Stimulated activated CD4-positive, alpha-beta T cell treated with anti-CD3 and anti-CD28 coated beads, TNF-alpha, amount 100 ng/mL, for 4 hours (primary cell): ENCODE measurements at places on chromosomes 5 and 9.
A peak's percentile ranks its signal among the peaks of the same experiment; 100 is the strongest.

DNA sequence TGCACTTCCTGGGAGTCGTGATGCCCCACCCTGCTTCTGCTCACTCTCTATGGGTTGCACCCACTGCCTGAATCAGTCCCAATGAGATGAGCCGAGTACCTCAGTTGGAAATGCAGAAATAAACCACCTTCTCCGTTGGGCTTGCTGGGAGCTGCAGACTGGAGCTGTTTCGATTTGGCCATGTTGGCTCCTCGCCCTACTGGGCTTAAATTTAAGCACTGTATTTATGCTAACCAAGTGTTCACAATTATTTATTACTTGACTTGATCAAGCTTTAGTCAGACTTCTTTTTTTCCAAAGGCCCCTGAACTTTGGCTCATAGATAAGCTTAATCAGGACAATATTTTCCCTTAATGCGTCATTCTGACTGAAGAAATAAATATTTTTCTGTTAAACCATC lies 1072.4 kb upstream of the CDH9 start:
- no peak for DNase-seq

- DNase-seq: no peak
Observed at GRCh38 chr9:31136524-31136923, 1247.9 kb upstream of the ACO1 start.

- DNase-seq: no peak
Observed at GRCh38 chr5:115455301-115455707, 89.3 kb downstream of the FEM1C start.

DNA sequence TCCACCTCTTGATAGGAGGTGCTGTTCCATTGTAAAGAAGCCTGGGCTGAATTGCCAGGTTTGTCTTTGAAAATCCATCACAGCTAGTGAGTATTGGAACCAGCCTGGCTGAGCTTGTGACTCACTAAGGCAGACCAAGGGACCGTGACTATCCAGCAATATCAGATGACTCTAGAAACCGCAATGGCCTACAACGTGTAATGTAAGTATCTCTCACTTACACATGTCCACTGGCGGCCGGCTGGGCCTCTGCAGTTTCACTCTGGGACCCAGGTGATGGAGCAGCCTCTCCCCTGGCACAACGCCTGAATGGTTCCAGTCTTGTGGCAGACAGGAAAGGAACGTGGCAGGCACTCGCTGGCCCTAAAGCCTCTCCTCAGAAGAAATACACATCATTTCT lies 3.1 kb upstream of the HRH2 start:
- DNase-seq: no peak

GRCh38 chr5:172782169-172783039 lies 11.4 kb upstream of the DUSP1 start:
- DNase-seq: no peak

DNA sequence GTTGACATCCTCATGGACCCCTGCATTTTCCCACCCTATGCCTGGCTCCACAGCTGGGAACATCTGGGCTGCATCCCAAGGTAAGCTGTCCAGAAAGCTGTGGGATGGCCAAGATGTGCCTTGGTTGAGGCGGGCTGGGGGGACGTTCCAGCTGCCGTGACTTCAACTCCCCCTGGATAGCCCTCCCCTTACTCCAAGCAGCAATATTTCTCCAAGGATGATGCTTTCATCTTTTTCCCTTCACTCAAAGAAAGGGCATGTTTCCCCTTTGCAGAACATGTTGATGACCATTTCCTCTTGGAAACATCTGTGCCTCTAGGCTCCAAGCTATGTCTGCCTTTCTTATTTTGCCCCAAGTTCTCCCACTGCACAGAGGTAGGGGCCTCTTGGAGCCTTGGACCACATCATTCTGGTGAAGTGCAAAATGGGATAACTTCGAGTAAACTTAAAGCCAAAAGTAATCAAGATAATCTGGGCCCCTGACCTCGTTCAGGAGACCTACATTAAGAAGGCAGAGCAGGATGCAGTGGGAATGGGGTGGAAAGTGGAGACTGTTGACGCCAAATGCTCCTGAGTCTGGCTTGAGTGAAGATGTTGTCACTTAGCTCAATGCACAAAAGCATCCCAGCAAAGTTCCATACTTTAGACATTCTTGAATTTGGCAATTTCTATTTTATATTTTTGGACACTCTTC lies 175.2 kb downstream of the GAS1 start:
- DNase-seq: no peak

- DNase-seq: peak; percentile 23
Observed at GRCh38 chr5:76256116-76256889, 146.8 kb upstream of the IQGAP2 start.

- no peak for DNase-seq
Observed at GRCh38 chr5:116361171-116361967, 213.3 kb downstream of the SEMA6A start.

GRCh38 chr5:143721925-143722324 lies 90.0 kb upstream of the HMHB1 start:
- DNase-seq: no peak

DNA sequence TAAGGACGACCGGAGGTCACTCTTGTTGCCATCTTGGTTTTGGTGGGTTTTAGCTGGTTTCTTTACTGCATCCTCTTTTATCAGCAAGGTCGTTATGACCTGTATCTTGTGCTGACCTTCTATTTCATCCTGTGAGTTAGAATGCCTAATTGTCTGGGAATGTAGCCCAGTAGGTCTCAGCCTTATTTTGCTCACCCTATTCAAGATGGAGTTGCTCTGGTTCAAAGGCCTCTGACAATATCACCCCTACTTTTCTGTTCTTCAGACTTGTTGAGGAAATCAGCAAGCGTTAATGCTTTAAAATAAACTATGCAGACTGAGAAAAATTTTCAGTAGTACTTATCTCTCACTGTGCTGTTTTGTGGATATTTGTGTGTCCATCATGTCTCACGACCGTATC lies 92.6 kb downstream of the MTRR start:
- DNase-seq: no peak

GRCh38 chr9:33686942-33687341 lies 108.4 kb upstream of the PRSS3 start:
- DNase-seq: no peak

DNA sequence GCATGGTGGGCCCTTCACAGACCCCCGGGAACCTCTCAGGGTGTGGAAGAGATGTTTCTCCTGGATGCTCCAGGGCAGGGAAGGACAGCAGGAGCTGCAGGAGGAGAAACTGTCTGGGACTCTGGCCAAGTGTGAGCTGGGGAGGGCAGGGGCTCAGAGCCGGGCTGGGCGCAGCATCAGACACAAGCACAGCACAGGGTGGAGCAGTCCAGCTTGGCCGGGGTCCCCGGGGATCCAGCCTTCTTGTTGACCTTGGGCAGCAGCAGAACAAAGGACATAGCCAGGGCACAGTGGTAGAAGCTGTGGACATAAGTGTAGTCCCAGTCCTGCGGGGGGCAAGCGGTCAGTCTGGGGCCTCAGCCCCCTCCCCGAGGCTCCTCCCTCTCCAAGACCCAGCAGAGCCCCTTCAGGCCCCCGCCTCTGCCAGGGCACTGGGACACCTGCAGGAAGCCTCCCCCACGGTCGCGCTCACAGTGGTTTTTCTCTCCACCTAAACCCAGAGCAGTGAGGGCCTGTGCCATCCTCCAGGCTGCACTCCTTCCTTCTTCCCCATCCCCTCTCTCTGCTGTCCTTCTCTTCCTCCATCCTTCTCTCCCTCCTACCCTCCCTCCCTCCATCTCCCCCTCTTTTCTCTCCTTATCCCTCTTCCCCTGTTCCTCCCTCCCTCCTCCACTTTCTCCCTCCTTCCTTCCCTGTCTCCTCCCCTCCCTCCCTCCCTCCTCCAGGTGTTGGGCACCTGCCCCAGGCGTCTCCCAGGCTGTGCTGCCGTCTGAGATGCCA lies 10.1 kb downstream of the MYMK start:
- DNase-seq: no peak

DNA sequence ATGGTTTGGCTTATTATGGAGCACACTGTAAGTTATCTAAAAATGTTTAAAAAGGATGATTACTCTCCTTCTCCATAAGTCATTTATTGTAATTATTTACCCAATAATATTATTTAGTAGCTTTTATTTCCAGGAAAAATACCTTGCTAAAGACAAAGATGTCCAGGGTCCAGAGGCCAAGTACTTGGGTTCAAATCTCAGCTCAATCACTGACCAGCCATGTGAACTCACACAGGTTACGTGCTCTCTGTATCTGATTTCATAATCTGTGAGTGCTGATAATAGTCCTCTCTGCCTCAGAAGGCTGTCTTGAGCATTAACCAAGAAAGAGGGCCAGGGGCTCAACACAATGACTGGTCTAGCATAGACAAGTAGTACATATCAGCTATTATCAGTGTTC lies 27.0 kb downstream of the ALDH1A1 start:
- DNase-seq: no peak

- DNase-seq: no peak
Observed at GRCh38 chr5:73387601-73388305, 60.8 kb downstream of the FOXD1 start.

DNA sequence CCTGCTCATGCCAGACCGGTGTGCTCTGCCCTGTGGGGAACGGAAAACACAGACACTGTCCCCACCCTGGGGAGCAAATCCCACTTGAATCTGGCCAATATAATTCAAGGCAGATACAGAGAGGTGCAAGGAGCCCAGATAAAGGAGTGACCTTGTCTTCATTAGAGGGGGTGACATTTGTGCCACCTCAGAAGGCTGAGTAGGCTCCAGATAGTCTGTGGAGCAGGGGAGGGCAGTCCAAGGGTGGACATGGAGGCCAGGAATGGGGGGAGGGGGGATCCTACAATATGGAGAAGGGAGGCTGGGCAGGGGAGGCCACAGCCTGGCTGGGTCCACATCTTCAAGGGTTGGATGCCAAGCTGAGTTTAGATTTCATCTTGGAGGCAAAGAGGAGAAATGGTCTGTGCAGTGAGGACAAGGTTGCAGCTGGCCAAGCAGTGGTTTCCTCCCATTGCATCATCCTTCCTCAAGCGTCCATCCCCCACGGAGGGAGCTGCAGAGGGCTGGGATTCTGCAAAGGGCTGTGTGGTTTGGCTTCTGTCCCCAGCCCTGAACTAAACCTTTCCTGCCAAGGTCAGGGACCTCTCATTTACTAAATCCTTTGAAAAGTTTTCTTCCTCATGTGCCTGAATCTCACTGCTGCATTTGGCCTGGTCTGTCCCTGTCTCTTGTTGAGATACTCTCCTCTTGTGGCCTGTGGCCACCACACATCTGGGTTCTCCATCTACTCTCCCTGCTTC lies 60.1 kb downstream of the GALNT12 start:
- no peak for DNase-seq

DNA sequence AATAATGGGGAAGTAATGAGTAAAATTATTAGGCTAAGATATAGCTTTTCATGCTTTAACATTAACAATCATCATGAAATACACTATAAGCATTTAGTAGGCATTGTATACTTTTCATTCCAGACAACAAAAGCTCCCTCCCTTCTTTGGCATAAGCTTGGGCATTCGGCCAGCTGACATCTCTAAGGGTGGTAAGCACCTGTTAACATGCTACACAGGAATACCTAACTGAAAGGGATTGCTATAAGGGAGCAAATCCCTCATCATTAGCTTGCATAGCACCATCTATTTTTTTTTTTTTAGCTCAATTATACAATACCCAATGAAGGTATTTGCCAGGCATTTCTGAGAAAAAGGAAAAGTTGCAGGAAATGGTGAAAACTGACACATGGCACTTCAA lies 16.6 kb downstream of the STRBP start:
- no peak for DNase-seq

- no peak for DNase-seq
Observed at GRCh38 chr5:127038550-127038949, 8.2 kb upstream of the MARCHF3 start.

DNA sequence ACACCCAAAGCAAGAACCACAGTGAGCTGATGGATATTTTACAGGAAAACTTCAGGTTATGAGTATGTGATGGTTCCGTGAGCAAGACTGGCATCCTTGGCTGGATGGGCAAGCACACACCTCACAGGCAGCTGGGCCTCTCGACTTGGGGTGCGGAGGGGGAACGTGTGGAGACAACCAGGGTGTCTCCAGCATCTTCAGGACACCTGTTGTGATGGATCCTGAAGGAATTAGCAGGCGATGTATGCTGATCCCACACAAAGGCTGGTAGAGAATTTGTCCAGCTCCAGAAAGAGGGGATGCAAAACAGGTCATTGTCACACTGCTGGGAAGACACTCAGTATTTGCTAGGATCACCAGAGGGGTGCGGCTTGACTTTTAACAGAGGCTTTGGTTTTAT lies 42.7 kb downstream of the SECISBP2 start:
- no peak for DNase-seq

GRCh38 chr5:25091921-25092320 lies 447.1 kb upstream of the CDH10 start:
- no peak for DNase-seq

DNA sequence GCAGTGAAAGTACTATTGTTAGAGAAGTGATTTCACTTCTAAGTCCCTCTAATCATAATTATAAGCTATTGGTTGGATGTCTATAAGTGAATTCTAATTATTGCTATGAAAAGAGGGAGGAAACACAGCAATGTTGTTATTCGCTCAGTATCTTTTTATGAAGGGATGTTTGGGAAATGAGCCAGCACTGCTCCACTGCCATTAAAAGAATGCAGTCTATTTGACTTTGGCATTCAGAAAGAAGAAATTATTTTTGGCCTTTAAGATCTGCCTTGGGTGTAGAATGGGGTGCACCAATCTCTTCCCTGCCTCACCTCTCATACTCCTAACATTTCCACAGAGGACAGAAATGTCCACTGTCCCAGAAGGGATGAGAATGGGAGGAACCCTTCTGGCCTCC lies 332.0 kb downstream of the SPATA31D1 start:
- DNase-seq: no peak

DNA sequence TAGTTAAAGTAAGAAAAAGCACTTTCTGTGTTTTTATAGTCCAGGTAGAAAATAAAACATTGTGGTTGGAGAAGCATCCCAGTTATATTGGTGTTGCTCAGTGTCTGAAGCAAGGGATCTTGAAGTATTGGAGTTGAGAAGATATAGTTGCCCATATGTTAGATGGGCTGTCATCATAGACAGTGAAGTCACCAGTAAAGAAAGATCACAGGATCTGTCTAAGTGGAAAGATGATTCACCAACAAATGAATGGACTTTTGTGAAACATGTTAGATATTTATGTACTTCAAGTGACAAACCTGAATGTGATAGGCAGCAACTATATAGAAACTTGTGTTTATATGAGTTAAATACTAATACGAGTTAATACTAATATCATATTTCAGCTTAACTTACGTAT lies 11.7 kb downstream of the OGN start:
- no peak for DNase-seq

GRCh38 chr9:129352146-129352865 lies 174.2 kb upstream of the IER5L start:
- no peak for DNase-seq

GRCh38 chr5:52920929-52921328 lies 68.2 kb upstream of the ITGA2 start:
- no peak for DNase-seq

GRCh38 chr9:133121915-133122550 lies 993 bp upstream of the RALGDS start:
- no peak for DNase-seq

GRCh38 chr5:168359820-168360460 lies 68.5 kb downstream of the WWC1 start:
- DNase-seq: no peak

DNA sequence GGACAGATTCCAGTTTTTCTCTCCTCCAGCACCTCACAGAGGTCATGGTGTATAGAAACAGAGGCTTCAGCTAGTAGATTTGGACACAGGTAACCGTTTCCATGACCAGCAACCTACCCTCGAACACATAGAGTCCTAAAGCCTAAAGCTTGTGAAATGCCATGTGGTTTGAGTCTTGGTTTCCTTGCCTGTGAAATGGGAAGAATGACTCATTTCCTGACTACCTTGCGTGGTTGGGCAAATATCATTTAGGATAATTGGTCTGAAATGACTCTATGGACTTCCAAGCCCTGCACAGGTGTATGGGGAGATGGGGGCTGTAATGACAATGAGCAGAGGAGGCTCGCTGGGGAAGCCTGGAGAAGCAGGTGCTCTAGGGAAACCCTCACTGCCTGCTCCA lies 134.6 kb downstream of the TTLL11 start:
- no peak for DNase-seq
